ENCODE measurements at places on chromosomes 12 and 14.
A peak's percentile ranks its signal among the peaks of the same experiment; 100 is the strongest.

DNA sequence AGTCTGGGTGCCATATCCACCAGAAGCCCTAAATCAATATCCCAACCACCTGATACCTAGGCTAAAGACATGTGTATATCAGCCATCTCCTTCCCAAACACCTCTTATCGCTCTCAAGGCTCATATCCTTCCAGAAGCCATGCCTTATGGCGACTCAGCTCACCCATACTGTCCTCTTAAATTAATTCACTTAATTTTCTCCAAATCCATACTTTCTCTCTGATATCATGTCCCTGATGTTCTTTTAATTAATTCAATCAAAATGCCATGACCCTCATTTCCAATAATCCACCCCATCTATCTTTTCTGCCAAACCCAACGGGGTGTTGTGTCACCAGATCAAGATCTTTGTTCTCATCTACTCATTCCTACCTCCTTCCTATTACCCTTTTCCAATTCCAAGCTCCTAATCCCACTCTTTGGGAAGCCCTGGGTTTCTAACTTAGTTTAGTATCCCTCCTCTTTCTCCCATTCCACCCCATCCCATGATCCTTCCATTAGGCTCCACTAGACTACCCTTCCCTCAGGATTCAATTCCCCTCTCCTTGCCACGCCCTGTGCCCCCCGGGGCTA lies 723 bp downstream of the ATF7 start:
- DNase-seq: no peak

DNA sequence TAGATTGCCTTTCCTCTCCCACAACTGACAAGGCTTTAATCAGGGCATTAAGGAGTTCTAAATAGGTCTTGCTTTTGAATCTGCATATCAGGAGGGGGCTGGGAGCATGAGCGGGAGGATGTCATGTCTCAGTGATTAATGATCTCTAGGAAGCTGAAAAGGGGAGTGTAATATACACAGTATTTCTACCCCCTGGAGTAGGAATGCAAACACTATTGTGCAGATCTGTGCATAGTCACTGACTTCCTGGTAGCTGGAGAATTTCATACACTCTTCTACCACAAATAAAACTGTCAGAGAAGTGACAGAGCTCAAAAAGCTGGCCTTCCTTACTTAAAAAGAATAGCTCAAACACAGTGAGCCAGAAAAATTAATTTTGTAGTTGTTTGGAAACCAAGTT lies 65.8 kb downstream of the RIC8B start:
- DNase-seq: no peak

DNA sequence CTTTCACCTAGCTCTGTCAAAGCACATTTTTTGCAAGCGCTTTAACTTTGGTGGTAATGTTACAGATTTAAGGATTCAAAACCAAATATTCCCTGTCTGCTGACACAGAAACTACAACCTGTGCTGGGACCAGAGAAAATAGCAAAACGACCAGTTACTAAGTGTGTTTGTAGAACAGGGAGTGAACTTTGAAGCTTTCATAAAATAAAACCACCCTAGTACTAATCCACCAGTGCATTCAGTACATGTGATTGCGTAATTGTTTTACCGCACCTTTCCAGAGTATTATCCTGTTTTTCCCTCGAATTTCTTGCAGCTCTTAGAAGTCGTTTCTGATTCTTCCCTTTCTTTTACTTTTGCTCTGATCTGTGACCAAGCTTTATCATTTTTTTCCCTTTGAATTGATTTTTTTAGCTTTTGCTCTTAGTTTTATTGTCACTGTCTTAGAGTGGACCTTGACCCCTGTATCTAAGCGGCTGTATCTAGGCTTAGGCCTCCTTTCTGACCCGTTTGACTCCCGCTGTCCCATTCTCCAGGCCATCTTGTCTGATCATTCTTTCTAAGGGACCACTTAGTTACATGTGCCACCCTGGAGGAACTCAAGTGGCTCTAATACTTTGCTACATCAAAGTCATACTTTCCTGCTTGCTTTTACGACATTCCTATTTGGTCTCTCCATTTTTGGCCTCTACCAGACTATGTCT lies 429.4 kb downstream of the PCNX1 start:
- no peak for DNase-seq

- no peak for DNase-seq
Measured at GRCh38 chr14:95585953-95586620, 51.2 kb downstream of the GLRX5 start.

GRCh38 chr12:9757433-9758025 lies 3.2 kb downstream of the CD69 start:
- DNase-seq: no peak

GRCh38 chr14:55838529-55839052 lies 258.6 kb downstream of the KTN1 start:
- no peak for DNase-seq

GRCh38 chr14:88983755-88984154 lies 159.3 kb downstream of the TTC8 start:
- DNase-seq: no peak

DNA sequence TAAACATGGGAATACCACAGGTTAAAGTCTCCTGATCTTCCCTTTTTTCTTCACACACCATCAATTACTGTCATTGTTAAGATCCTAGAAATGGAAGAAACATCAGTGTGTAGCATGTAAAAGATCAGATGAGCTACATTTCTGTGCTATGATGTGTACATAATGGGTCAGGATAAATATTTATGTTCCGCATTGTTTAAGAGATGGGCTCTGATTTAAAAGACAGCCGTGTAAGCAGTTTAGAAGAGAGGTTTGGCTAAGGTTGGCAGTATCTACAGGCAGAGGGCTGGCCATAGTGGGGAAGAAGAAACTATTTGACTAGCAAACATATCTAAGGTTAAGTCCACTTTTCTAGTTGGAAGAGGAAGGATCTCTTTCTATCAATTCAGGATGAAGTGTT lies 49.4 kb downstream of the LRRC9 start:
- DNase-seq: no peak

- no peak for DNase-seq
Measured at GRCh38 chr14:77903221-77903620, 103.3 kb downstream of the ADCK1 start.

DNA sequence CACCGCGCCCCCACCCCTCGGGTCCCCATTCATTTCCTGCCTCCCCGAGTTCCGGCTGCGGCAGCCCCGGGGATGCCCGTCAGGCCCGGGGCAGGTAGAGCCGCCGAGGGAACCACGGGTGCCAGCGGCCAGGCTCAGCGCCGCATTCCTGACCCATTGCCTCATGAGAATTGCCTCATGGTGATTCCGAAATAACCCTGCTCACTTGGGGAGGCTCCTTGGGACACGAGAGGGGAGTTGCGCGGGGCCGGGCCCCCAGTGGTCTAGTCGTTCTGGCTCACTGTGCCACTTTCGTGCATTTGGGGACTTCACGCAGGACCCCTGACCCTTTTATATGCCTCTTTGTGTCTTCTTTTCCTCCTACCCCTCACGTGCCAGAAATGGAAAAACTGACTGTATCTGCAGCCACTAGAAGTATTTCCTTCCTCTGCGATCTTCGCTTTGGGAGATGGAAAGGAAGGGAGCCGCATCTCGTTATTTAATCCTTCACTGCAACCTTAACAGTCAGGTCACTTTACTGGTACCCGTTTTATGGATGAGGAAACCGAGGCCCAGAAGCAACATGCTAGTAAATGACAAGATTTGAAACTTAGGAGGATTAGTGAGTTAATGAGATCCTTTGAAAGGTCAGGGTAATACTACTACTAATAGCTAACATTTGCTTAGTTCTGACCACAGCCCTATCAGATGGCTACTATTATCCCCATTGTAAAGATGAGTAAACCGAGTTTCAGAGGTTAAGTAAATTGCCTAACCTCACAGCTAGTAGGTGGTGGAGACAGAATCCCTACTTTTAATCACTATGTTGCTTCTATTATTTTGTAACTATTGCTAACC lies 768 bp downstream of the PTPN11 start:
- no peak for DNase-seq

GRCh38 chr14:104345621-104346462 lies 207.5 kb downstream of the KIF26A start:
- no peak for DNase-seq

- DNase-seq: no peak
Measured at GRCh38 chr12:105485921-105486320, 155.4 kb downstream of the C12orf75 start.

DNA sequence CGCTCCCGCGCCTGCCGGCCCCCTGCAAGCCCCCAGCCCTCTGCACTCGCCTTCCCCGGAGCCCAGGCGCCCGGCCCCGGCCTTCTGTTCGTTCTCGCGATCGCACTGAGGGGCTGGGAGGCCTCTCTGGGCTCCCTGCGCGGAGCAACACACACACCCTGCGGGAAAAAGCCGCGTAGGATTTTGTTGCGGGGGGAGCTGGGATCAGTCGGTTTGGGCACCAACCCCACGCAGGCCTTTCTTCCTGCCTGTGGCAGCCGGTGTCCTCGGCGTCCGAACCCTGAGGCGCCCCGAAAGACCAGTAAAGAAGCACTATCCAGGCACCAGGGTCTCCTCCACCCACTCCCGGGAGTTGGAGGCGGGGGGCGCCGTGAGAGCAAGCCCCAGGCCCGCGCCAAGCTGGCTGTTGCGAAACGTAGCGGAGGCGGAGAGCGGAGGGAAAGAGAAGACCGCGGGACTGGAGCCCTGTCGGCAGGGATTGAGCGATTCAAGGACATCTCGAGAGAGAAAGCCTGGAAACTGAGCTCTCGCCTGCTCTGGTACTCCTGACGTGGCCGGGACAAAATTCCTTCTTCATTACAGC lies 1.9 kb upstream of the HOXC5 start:
- no peak for DNase-seq

- no peak for DNase-seq
Measured at GRCh38 chr12:127667131-127667685, 599.8 kb upstream of the TMEM132C start.

- DNase-seq: no peak
Measured at GRCh38 chr14:100256339-100256895, 17.5 kb downstream of the YY1 start.

DNA sequence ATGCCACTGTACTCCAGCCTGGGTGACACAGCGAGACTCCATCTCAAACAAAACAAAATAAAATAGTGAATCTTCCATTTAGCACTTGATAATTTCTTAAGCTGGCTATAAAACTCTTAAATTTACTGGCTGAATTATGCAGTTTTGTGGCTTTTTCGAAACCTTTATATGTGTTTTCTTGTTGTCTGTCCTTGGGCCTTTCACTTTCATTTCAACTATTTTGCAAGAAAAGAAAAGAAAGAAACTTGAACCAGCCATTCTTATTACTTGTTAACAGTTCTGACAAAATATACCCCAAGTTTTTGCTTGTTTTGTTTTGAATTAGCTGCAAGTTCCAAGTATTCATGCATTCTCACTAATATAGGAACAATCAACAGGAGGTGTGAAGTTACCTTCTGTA lies 42.8 kb downstream of the PRICKLE1 start:
- no peak for DNase-seq

- no peak for DNase-seq
Measured at GRCh38 chr12:124792156-124792555, 71.5 kb downstream of the SCARB1 start.

GRCh38 chr12:59079002-59079401 lies 158.7 kb upstream of the LRIG3 start:
- DNase-seq: no peak

GRCh38 chr12:8698132-8698851 lies 501 bp downstream of the RIMKLB start:
- DNase-seq: no peak

GRCh38 chr12:108855284-108856169 lies 1.9 kb downstream of the SSH1 start:
- DNase-seq: no peak

DNA sequence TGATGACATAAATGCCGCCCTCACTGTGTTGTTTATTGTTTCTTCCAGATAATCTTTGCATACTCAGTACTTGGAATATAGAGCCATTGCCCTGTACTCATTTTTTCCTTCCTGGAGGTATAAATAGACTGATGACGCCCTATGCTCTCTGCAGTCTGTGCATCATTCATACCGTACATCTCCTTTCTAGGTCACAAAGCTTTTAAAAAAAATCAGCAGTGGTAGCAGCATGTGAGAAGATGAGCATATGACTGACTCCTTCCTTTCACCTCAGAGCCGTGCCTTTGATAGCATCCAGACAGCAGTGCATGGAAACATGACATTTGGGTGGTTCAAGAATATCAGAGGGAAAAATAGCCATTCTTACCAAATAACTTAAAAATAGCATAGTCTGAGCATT lies 77.3 kb downstream of the PDE3A start:
- DNase-seq: no peak

GRCh38 chr12:119447126-119447525 lies 112.6 kb downstream of the CCDC60 start:
- DNase-seq: no peak

DNA sequence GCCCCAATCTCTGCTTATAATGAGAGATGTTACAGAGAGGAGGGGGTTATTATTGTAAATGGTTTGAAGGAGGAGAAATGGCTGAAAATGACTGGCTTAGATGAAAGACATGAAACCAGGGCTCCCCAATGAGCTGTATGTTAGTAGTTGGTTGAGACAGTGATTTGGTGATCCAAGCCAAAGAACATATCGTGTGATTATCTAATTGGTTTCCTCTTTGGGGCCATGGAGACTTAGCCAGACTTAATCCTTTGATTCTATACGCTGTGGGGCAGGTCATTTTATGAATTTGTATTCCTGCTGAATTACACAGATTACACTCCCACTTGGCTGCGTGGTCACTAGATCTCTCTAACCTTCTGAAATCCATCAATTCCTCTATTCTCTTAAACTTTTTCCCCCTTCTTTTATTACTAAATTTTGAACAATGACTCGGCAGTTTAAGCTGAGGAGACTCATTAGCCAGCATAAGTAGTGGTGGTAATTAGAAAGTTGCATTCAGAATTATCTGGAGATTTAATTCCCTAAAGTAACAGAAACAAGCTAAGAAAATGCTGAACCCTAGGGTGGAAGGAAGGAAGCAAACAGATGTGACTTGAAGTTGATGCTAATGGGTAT lies 5.3 kb downstream of the TTC8 start:
- DNase-seq: no peak

DNA sequence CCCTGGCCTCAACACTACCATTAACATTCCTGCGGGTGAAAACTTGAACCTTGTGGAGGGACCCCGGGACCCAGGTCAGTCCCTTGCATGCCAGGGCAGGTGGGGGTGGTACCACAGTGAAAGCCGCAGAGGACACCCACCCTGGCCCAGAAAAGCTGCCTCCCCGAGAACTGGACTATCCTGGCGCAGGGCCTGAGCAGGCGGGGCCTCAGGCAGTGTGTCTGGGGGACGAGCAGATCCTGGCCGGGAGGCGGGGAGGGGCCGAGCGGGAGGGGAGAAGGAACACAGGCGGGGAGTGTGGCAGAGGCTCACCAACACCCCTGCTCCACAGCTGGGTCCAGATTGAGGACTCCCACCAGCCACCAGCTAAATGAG lies 10.0 kb downstream of the AHNAK2 start:
- DNase-seq: peak; percentile 18
